ENCODE measurements at places on chromosomes 13 and 19.

- no peak for DNase-seq
Observed at GRCh38 chr13:113660066-113660465, 2.1 kb upstream of the ATP4B start.

DNA sequence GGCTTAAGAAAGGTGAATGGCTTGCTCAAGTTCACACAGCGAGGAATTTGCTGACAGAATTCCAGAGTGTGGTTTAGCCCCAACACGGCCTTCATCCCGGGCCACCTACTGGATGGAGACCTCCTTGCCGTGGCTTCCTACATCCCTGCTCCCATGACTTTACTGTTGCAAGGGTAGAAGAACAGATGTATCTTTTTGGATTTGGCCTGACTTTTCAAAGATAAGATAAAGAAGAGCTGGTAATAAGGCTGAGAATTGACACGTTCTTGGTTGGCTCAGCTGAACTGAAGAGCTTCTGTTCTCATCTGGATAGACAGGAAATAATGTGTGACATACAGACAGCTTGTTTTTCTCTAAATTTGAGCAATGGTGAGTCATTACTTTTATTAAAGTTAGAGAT is 113.1 kb downstream of the KLF5 start:
- peak; percentile 48 for DNase-seq

- DNase-seq, result peak; percentile 73
Observed at GRCh38 chr19:3275583-3276340, 51.3 kb downstream of the CELF5 start.

DNA sequence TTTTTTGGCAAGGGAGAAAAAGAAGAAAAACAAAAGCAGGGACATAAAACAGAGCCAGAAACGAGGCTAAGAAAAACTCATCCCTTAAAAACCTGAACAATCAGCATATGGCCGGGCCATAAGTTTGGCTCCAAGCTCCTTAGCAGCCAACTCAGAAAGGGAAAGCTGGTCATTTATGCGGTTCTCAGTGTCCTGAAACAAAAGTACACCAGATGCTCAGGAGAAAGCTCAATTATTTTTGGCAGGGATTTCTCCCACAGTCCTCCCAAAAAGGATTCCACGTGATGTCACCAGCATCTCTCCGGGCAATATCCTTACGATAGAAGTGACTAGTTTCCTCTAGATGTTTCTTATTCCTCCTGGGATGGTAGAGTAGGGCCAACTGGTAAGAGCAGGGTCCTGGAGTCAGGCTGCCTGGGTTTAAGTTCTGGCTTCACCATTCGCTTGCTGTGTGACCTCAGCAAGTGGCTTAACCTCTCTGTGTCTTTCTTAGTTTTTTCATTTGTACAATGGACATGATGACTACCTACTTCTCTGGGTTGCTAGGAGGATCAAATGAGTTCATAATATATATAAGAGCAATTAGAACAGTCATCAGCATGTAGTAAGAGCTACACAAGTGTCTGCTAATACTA is 34.0 kb downstream of the PIN1 start:
- no peak for DNase-seq

DNA sequence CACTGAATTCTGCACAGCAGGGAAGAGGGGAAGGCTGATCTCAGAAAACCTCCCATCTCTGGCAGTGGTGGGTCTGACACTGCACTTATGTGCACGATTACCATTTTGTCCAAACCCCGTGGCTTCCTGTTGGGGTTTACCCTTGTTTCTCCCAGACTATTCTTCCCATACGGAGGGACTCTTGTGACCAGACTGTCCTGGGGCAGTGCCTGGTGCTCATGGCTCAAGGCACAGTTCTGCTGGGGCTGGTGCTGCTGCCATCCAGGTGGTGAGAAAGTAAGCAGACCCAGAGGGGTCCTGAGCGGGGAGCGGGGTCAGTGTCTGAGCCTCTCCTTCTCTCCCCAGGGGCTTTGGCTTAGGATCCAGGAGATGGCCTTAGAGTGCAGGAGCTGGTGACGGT is 5.1 kb upstream of the SIGLEC9 start:
- DNase-seq, result no peak

DNA sequence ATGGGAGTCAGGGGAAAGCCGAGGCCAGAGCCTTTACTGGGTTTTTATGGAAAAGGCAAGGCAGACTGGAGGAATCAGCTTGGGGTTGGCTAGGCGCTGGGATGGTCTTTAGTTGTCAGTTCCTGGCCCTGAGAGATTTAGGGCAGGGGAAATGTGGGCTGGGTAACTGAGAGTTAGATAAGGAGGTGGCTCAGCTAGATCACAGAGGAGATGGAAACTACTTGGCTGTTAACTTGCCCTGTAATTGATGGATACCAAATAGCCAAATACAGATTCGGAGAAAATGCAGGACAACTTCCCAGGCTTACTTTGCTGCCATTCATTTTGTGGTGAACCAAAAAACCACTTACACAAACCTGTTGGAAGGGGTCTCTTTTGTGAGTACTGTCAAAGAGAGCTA is 54.0 kb downstream of the LRCH1 start:
- DNase-seq, result no peak
